Right ventricle myocardium superior (tissue), 1 donor: ENCODE measurements at places on chromosomes 2 and 18. TPM values are rescaled to one million over a fixed set of nuclear protein-coding genes. Genes with fewer than 3 reads are reported as not detected.

DNA sequence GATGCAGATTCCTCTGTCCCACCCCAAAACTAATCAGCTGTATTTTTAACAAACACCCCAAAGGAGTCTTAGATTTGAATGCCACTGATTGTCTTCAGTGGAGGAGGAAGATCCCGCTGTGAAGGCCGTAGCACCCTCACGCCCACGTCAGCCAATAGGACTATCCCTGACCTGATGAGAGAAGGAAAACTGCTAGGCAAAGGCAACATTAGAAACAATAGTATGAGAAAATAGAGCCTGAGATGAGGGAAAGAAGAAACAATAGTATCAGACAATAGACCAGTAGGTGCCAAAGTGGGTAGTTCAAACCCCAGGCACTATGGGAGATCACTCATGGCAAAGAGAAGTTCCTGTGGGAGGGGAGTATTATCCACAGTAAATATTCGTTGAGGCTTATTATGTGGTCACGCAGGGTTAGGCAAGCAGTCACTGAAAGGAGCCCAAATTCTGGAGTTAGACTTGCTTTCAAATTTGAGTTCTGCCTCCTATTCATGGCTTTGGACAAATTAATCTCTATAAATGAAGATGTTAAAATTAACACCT lies 2.8 kb downstream of the PCBP1 start:
- DNase-seq: no peak

GRCh38 chr2:5983511-5984272 lies 291.5 kb downstream of the SOX11 start:
- no peak for DNase-seq

Gene NT5C1B
- not detected for total RNA-seq

DNA sequence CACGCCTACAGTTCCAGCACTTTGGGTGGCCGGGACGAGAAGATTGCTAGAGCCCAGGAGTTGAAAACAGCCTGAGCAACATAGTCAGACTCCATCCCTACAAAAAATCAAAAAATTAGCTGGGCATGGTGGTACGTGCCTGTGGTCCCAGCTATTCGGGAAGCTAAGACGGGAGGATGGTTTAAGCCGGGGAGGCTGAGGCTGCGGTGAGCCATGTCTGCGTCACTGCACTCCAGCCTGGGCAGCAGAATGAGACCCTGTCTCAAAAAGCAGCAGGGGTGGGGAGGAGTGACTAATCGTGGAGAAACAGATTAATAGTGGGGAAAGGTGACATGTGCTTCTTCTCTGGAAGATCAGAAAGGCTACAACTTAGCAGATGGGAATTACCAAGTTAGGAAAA lies 58.1 kb upstream of the GPC1 start:
- no peak for DNase-seq

Gene TBC1D8
- total RNA-seq: 51.4 TPM

DNA sequence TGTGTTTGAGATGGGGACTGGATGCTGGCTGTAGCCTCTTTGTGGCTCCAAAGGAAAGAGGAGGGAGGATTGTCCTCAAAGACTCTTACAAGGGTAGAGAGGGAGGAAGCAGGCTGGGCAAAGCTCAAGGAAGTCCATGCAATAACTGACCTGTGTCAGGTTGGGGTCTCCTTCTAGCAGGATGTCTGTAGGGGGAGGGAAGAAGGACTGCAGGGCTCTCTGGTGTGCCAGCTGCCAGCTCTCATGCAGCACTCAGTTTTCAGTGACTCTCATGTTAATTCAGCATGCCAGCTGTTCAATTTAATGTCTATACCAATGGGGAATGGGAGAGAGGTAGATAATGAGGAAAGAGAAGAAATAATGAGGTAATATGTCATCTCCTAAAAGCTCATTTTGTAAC lies 85.3 kb upstream of the RANBP2 start:
- DNase-seq: no peak

GRCh38 chr2:240965905-240966456 lies 32.4 kb upstream of the SNED1 start:
- peak; percentile 32 for DNase-seq

- DNase-seq: no peak
Measured at GRCh38 chr2:59997371-59997770, 556.1 kb downstream of the BCL11A start.

DNA sequence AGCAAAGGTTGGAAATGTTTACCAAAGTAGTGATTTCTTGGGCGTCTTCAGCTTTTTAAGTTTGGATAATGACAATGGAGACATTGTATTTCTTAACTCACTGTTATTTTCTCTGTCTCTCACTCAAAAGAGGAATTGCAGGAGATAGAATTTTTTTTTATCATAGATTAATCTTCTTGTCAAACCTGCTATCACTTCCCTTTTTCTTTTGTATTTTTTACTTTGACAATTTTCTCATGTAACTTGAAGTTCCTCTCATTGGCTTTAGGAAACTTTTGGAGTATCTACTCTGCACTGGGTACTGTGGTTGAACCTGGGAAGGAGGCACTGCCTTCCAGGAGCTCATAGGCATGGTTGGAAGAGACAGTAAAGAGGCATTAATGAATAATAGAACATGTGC lies 489.1 kb downstream of the CNTNAP5 start:
- no peak for DNase-seq
